Renal cortex interstitium (tissue), 15 donors: ENCODE measurements at places on chromosomes 13 and 19. TPM values are rescaled to one million over a fixed set of nuclear protein-coding genes. Genes with fewer than 3 reads are reported as not detected.

OR7E24 gene
- not detected for polyA plus RNA-seq

ZNF829 gene
- polyA plus RNA-seq: 6.8 TPM

RNASEH2A gene
- 29.4 TPM for polyA plus RNA-seq

GRCh38 chr19:3549816-3550215, 7.6 kb downstream of the MFSD12 start:
- DNase-seq: no peak

DNA sequence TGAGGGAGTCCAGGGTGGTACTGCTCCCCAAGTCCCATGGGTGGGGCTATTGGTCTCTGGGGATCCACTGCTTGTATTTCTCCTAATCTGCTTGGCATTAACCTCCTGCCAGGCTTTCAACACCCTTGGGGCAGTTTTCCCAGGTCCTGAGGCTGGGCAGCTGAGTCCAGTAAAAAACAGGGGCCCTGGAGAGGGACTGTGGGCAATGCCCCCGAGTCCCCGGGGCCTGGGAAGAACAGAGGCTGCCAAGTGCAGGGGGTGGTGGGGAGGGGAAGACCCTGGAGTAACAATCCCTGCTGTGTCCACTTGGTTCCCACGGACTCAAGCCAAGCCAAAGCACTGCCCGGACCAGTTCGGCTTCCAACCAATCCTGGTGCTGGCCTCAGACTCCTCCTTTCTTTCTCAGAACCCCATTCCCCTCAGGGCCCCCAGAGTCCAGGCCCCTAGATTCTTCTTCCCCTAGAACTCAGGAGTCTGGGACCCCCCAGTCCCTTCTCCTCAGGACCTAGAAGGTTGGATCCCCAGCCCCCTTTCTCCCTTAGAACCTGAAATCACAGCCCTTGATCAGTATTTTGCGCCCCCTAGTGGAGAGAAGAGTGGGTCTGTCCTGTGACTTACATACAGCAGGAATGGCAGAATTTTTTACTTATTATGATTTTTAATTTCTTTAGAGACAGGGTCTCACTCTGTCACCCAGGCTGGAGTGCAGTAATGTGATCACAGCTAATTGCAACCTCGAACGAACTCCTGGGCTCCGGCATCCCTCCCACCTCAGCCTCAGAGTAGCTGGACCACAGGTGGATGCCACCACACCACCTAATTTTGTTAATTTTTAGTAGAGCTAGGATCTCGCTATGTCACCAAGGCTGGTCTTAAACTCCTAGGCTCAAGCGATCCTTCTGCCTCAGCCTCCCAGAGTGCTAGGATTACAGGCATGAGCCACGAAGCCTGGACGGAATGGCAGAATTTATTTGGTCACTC, 3.7 kb upstream of the CLPTM1 start:
- DNase-seq: peak; percentile 50

DNA sequence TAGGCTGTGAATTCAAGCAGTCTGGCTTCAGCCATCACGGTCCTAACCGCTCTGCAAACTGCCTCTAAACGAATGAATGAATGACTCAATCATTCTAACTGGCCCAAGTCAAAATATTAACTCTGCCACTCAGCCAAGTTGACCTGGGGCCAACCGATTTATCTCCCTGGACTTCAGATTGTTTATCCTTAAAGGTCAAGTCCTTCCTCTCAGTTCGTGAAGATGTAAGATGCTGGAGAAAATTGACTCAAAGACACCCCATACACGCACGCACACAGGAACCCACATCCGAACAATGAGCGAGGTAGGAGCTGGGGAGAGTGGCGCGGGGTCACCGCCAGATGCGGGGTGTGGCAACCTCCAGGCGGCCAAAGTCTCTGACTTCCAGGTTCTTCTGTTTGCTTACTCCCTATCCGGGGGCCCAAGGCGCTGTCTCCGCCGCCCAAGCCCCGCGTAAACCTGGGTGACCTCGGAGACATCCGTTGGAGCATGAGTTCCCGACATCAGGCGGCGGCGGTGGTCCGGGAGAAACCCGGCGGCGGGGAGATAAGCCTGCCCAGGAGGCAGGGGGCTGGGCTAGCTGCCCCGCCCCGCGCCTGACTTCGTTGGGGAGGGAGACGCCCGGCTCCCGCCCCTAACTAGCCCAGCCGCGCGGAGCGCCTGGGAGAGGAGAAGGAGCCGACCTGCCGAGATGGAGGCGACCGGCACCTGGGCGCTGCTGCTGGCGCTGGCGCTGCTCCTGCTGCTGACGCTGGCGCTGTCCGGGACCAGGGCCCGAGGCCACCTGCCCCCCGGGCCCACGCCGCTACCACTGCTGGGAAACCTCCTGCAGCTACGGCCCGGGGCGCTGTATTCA, at the start of gene CYP2S1:
Gene CYP2S1 (plus strand): TSS at position 646 of the 856 bp plus-strand sequence. CDS start 46 bp downstream, at position 692.
- DNase-seq: no peak

- no peak for DNase-seq
Measured at GRCh38 chr19:18941628-18942354, 774 bp upstream of the HOMER3 start.

DNA sequence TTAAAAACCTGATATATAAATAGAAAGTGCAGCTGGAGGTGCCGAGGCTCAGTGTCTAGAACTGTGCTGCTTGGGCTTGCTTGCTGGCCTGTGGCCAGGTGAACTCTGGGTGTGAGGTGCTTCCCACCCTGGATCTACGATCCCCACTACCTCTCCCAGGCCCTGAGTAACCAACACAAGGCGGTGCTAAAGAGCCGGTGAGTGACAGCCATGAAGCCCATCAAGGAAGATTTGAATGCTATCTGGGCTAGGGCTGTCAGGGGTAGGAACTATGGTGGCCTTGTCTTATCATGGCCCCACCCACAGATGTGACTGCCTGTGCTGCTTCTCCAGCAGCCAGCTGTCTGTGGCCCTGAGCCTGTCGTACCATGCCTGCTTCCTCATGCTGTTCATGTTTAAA, 25.6 kb upstream of the ZNF91 start:
- no peak for DNase-seq

DNA sequence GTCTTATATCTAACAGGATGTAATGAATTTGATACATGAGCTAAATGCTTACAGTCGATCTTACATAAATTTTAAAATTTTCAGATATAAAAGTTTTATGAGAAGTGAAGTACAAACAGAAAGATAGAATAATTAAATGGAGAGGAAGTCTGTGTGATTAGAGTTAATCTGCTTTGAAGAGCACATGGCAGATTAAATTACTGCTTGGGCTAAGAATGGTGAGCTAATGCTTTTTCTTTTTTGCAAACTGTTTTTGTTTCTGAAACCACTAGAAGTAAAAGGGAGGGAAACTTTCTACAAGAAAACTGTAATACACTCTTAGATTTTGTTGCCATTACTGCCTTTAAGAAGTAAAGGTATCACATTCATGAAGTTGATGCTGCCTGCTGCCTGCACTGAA, 96.3 kb upstream of the SPRY2 start:
- DNase-seq: no peak

DNA sequence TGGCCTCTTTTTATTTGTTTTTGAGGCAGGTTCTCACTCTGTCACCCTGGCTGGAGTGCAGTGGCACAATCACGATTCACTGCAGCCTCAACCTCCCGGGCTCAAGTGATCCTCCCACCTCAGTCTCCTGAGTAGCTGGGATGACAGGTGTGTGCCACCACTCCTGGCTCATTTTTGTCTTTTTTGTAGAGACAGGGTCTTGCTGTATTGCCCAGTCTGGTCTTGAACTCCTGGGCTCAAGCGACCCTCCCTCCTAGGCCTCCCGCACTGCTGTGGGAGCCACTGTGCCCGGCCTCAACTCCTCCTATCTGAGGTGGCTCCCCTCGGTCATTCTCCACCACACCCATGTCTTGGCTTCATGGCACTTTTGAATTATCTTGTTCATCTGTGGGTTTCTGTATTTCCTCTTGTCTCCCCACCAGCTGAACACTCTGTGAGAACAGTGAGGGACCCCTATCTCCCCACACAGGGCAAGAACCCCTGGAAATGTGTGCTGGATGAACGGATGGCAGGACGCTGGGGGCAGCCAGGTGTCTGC, 7.9 kb downstream of the CKM start:
- DNase-seq: no peak
